ENCODE measurements at places on chromosomes 6 and 20.

GRCh38 chr6:17884498-17885478, 102.6 kb downstream of the KIF13A start:
- peak; percentile 42 for DNase-seq

DNA sequence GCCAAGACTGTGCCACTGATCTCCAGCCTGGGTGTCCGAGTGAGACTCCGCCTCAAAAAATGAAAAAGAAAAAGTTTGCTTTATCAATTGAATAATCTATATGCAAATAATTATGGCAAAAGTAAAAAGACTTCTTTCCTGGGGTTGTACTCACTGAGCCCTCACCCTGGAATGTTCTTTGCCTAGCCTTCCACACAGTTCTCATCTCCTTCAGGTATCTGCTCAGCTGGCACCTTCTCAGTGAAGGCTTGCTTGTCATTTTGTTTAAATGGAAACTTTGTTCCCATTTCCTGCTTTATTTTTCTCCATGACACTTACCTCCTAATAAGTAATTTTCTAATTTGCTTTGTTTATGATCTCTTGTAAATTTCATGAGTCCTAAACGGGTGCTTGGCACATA, 96.7 kb downstream of the SGK1 start:
- DNase-seq = no peak

GRCh38 chr20:19397666-19398065, 185.2 kb downstream of the SLC24A3 start:
- no peak for DNase-seq

DNA sequence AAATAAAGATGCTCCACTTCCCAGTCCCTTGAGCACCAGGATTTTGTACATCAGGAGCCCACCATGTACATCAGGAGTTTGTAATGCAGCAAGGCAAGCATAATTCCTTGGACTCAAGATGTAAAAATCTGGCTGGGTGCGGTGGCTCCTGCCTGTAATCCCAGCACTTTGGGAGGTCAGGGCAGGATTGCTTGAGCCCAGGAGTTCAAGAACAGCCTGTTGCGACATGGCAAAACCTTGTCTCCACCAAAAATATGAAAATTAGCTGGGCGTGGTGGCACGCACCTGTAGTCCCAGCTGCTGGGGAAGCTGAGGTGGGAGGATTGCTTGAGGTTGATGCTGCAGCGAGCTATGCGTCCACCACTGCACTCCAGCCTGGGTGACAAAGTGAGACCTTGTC, 16.1 kb upstream of the MAP1LC3A start:
- DNase-seq = no peak

GRCh38 chr6:25122001-25122400, 157.2 kb upstream of the CARMIL1 start:
- DNase-seq = no peak

- no peak for DNase-seq
These were observed 12.8 kb downstream of the TRAF3IP2 start for GRCh38 chr6:111592726-111593511.
